ENCODE measurements at places on chromosomes 12 and 14.

GRCh38 chr12:131573631-131574394, 137.1 kb upstream of the SFSWAP start:
- DNase-seq: no peak

DNA sequence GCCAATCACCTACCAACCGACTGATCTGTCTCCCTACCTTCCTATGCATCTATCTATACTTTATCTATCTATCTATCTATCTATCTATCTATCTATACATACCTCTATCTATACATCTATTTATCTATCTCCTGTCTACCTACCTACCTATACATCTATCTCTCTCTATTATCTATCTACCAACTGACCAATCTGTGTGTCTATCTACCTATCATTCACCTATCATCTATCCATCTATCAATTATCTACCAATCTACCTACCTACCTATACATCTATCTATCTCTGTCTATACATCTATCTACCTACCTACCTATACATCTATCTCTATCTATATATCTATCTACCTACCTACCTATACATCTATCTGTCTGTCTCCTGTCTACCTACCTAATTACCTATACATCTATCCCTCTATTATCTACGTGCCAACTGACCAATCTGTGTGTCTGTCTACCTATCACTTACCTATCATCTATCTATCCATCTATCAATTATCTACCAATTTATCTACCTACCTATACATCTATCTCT, 3.5 kb downstream of the DNAH10 start:
- no peak for DNase-seq

GRCh38 chr12:123896767-123897166, 75.9 kb downstream of the CCDC92 start:
- DNase-seq: no peak

DNA sequence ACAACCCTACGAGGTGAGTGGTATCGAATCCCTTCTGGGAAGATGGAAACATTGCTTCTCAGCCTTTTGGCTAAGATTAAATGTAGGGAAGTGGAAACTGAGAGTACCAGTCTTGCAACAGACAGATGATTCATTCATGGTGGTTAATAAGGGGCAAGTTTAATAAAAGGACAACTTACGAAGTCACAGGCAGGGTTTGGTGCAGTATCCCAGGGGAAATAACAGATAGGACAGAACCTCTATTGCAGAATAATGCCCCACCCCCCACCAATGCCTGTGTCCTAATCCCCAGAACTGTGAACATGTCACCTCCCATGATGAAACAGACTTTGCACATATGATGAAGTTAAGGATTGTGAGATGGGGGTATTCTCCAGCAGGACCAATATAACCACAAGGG, 212.5 kb downstream of the TBX5 start:
- DNase-seq: no peak

GRCh38 chr12:79883216-79883615, 51.7 kb downstream of the PPP1R12A start:
- DNase-seq: no peak

DNA sequence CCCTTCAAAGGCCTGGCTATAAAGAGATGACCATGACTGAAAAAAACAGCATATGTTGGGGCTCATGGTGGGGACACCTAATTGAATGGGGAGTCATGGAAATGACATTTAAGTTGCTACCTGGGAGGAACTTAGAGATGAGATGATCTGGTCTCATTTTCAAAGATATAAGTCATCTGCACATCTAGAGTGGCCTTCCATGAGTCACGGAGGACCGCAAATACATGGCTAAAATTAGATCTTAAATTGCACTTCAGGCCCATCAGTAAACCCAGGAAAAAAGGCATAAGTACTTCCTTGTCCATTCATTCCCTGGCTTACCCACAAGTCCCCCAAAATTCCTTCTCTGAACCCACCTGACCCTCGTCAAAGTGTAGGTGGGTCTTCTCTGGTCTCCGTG, 53.4 kb downstream of the SPTB start:
- no peak for DNase-seq

Data from stimulated activated CD8-positive, alpha-beta memory T cell treated with anti-CD3 and anti-CD28 coated beads, Interleukin-7, amount 100 ng/mL, for 48 hours (primary cell).